NCI-H526 treated with DMSO at 0.1 percent for 48 hours (cell line): ENCODE measurements at places on chromosomes 12 and 14.
A peak's percentile ranks its signal among the peaks of the same experiment; 100 is the strongest.

DNA sequence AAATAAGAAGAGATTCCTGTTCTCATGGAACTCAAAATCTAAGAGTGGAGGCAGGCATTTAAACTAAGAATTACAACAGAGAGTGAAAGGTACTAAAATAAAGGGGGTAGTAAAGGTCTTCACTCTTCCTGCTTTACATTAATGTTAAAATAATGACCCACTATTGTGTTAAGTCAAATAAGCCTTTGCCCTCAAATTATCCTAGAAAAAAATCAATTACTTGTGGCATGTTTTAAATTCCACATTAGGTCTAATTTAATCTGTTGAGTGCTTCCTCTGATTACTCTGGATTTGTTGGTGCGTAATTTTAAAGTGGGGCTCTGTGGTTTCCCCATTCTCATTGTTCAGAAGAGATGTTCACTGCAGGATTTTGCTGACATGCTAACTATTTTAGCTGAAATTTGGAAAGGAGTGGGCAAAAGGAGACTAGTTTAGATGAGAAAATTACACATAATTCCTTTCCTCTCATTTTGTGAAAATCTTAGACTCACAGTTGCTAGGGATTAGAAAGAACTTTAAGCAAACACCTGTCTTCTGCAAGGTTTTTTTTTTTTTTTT, 35.5 kb downstream of the BTG1 start:
- no peak for DNase-seq

DNA sequence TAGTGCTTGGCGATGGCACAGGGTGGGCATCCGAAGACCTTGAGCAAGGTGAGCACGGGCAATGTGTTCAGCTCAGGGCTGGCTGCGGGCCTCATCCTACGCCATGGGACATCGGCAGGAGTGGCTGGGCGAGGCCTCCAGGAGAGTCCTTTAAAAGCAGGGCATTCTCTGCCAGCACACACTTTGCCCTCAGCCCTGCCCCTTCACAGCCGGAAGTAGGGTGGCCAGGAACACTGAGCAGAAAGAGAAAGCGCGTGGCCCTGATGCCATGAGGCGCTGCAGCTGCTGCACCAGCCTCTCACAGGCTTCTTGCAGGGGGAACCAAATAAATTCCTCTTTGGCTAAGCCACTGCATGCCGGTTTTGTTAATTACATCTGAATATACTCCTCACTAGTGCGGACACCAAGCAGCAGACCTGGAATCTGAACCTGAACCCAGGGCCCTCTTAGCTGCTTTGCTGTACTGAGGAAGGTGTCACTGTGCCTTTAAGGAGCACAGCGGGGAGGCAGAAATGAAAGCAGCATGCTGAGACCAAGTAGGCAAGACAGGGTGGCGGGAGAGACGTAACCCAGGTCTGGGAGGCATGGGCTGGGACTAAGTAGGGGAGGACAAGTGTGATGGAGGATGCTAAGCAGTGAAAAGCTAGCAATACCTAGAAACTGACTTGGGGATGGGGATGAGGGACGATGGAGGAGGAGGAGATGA, 155.2 kb downstream of the TTC7B start:
- no peak for DNase-seq

DNA sequence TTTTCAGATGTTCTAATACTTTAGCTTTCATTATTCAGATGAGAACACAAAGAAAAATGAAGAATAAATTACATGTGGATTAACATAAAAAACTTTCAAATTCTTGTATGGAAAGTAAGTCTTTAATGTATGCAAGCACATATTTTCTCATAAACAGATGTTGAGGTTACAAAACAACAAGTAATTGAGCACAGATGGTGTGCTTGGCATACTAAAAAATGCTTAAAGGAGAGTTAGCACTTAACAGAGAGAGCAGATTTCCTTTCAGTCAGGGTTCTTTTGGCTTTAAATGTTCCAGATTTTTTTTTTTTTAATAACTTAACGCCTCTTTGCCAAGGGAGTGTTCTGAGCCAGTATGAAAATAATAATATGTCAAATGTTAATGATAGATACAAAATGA, 96.0 kb downstream of the RASSF9 start:
- no peak for DNase-seq

DNA sequence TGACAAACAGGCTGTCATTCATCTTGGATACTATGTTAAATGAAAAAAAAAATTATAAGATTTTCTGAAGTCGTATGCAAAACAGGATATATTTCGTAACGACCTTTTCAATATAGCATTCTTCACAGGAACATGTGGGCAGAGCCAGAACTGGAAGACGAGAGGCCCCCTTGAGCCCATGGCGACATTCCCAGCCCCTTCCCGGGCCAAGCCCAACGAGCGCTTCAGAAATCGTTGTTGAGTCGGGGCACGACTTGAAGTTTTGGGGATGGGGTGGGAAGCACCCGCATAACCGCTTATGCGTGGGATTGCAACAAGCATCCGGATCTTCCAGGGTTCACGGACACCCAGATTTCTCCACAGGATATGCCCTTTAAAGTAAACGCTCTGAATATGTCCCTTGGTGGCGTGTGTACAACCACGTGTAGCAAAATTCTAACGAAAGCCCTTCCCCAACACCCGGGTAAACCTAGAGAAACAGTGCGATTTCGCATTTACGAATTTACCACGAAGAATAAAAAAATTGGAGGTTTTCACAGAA, 736 bp downstream of the C14orf39 start:
- no peak for DNase-seq

- DNase-seq, result no peak
Observed at GRCh38 chr14:36866867-36867266, 205.2 kb downstream of the PAX9 start.

- no peak for DNase-seq
Observed at GRCh38 chr12:104515899-104516298, 59.2 kb downstream of the CHST11 start.

DNA sequence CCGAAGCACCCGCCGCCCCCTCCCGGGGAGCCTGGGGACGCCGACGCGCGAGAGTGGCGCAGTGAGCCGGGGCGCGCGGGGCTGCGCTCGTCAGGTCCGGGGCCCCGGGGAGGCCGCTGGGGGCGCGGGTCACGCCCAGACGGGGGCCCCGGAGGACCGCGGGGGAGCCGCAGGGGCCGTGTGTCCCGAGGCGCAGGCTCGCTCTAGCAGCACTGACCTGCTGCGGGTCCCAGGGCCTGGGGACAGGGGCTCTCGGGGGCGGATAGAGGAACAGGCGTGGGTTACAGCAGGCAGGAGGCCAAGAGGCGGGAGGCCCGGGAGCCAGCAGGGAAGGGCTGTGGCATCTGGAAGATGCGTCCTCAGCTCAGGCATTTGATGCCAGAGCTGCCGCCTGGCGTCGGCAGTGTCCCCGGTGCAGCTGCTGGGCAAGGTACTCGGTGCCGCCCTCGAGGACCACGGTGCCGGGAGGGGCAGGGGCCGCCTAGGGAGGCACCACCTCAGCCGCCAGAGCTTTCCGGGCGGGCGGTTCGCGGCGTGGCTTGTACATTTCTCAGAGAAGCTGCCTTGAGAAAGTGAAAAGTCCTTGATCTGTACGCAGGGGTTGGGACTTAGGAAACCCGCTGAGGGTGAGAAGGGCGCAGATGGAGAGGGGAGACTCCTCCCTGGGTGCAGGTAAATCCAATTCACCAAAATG, 1.2 kb downstream of the WNT5B start:
- DNase-seq, result peak; percentile 30

DNA sequence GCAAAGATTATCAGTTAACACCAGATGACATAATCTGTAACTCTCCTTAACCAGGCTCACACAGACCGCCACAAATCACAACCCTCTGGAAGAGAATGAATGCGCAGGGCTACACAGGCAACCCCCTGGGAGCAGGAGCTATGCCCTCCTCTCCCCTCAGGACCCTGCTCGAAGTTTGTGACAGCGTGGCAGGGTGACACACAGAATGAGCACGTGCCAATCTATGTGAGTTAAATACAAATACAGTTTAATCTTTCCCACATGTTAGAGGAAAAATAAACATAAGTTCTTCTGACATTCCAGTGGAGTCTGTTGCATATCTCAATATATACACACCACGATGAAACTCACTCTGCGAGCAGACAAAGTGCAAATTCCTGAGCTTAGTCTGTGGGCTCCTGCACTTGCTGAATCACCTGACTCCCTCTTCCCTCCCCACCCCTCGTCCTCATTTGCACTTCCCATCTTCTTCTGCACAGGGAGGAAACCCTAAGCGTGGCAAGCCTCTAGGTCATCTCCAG, 37.6 kb downstream of the BCAT1 start:
- DNase-seq, result no peak

DNA sequence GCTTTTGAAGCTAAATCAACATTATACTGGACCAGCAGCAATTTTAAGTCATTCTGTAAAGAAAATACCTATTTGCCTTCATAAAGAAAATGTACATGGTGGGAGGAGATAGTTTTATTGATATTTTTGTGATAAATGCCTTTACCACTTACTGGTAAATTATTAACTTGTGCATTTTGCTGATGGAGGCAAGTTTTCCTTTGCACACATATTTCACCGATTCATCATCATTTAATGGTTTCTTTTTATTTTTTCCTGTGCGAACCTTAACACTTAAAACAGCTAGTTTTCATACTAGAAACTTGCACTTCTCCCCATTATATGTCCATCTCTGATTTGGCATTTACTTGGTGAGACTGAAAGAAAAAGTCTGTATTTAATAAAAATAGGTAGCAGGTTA, 239.3 kb downstream of the TRHDE start:
- no peak for DNase-seq

DNA sequence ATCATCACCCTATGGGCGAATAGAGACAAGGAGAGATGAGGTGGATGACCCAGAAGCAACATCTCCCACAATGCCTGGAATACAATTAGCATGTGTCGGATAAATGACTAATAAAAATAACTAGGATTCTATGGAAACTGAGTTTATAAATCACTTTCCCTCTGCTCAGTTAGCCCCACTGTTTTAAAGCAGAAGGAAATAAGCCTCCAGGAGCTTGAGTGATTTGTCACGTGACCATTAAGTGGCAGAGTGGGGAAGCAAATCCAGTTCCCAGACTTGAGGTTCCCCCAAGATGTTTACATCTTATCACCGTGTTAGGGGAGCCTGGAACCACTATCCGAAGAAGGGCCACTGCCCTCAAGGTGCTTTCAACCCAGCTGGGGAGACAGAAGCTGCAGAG, 136.5 kb upstream of the CCND2 start:
- no peak for DNase-seq

DNA sequence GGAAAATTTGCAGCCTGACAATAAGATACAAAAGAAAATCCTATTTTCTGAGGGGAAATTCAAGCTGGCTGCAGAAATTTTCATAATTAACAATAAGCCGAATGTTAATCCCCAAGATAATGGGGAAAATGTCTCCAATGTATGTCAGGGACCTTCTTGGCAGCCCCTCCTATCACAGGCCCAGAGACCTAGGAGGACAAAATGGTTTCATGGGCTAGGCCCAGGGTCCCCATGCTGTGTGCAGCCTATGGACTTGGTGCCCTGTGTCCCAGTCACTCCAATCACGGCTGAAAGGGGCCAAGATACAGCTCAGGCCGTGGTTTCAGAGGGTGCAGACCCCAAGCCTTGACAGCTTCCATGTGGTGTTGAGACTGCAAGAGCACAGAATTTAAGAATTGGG, 11.2 kb downstream of the C12orf50 start:
- DNase-seq, result no peak

DNA sequence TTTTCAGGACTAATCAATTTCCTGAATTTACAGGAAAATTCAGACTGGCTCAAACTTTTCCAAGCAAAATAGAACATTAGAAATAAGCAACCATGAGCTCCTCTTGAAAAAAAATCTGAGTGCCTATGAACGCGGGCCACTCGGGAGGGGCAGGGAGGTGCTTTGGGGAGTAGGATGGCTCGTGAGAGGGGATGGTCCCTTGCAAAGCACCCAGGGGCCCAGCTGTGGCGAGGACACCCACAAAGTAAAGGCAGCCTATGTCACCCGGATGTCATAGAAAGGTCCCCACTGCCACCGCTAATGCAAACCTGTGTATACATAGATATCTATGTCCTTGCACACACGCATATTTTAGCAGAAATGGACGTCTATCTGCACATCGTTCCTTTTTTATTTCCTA, 309.9 kb downstream of the ADGRD1 start:
- DNase-seq, result no peak

DNA sequence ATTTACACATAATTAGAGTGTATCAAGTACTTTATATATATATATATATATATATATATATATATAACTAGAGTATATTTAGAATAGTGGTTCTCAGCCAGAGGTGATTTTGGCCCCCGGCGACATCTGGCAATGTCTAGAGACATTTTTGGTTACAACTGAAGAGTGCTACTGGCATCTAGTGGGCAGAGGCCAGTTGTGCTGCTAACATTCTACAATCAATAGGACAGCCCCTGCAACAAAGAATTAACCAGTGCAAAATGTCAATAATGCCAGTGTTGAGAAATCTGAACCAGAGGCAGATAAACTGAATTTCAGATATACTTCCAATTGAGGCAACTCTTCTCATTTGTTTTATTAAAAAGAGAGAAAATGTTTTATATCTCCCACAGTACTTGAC, 8.9 kb downstream of the GTF2A1 start:
- no peak for DNase-seq

GRCh38 chr12:106118-106591, 39.6 kb downstream of the IQSEC3 start:
- no peak for DNase-seq

DNA sequence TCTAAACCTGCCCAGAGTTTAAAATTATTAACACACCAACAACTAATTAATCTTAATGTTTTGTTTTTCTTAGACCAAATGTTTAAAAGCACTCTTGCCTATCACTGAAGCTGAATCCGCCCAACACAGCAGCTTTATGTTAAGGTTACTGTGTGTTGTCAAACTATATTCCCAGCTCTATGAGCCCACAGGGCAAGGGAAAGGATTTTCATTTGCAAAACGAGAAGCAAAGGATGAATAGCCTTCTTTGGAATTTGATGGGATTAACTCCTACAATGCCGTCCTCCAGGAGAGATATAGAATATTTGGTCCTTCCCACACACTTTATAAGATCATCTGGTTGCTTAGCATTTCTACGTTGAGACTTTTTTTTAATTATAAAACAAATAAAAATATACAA, 43.7 kb downstream of the DUSP16 start:
- no peak for DNase-seq

GRCh38 chr12:57613427-57614109, 2.3 kb downstream of the ARHGEF25 start:
- DNase-seq, result no peak

DNA sequence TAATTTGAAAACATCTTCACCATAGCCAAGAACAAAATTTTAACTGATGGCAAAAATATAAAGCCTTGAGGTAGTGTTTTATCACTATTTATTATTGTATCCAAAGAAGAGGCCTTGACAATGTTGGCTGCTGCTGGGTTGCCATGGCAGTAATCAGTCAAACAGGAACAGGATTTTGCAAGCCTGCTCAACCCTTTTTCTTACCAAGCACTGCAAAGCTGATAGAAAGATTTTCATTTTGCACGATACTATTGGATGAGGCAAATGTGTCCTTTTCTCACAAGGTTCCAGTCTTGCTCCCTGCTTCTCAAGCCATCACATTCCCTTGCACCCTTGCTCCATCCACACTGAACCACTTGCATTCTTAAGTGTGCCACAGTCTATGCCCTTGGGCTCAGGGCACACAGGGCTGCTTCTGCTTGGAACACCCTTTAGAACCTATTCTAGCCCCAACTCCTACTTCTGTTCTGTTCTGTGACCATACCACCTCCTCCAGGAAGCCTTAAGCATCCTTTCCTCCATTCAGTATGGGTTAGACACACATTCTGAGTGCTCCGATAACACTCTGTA, 76.5 kb upstream of the AMIGO2 start:
- DNase-seq, result no peak

GRCh38 chr14:38994731-38995130, 108.3 kb downstream of the SEC23A start:
- no peak for DNase-seq
